ENCODE measurements at places on chromosomes 7 and 10. TPM values are rescaled to one million over a fixed set of nuclear protein-coding genes. Genes with fewer than 3 reads are reported as not detected.

DNA sequence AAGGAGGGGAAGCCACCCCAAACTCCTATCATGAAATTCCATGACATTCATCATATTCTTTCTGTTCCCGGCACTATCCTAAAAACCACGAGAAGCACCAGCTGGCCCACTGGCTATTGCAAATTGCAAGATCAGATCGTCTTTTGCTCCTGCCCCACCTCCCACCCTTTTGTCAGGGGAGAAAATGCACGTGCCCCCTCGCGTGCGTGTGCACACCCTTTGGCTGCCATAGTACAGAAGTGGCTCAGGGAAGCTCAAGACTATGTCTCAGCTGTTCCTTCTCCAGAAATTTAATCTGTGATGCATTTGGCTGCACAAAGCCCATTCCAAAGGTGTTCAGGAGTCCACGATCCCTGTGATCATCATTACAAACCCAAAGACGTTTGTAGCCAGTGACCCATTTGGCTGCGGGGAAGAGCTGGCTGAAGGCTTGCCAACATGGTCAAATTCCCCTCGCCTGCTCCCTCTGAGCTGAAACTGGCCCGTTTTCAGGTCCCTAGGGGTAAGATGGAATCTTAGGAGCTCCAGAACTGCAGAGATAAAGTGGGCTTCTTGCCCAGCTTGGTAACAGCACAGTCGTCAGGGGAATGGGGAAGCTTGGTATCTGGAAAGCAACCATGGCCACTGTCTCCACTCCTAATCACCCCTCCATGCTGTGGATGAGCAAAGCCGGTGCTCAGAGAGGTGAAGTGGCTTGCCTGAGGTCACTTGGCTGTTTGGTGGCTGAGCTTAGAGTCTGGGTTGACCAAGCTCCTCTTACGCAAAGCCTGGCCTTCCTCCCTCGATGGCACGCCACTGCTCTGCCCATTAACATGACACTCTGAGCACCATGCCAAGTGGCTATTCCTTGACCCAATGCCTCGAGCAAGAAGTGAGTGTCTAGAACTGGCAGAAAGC, 155.4 kb downstream of the NEURL1 start:
- H3K36me3 ChIP-seq, result peaks cover 2% of the 10 kb centered on the region
- no peak overlapping the region for H3K4me3 ChIP-seq
- no peak for DNase-seq
- H3K27ac ChIP-seq, result peak overlapping the region; percentile 29
- H3K27me3 ChIP-seq, result no peaks in the 10 kb centered on the region
- H3K4me1 ChIP-seq, result peaks cover 61% of the 10 kb centered on the region

GRCh38 chr7:99469381-99470065, 3.2 kb upstream of the ZNF789 start:
- peaks cover 5% of the 10 kb centered on the region for H3K27me3 ChIP-seq
- H3K36me3 ChIP-seq, result peaks cover 5% of the 10 kb centered on the region
- peak; percentile 25 for DNase-seq
- H3K27ac ChIP-seq, result peak overlapping the region; percentile 82

Gene EPHA1
- 162 TPM for total RNA-seq

Gene BLNK
- total RNA-seq, result not detected

Gene PPP1R17
- total RNA-seq, result 2.6 TPM

Gene POLR3A
- 27.5 TPM for total RNA-seq

Measured in WTC11 (cell line).